A549 (cell line): ENCODE measurements at places on chromosomes 4 and X. TPM values are rescaled to one million over a fixed set of nuclear protein-coding genes. Genes with fewer than 3 reads are reported as not detected.

Gene GAGE12J
- not detected in 3 replicates for polyA plus RNA-seq

Gene MAGEC2
- polyA plus RNA-seq, result not detected in 3 replicates

- DNase-seq, result no peak
These were observed 18.2 kb downstream of the PTTG2 start for GRCh38 chr4:37978248-37978924.

- DNase-seq, result no peak
These were observed 383.1 kb upstream of the LCORL start for GRCh38 chr4:18404642-18405041.
